ENCODE measurements at places on chromosomes 3 and 15. TPM values are rescaled to one million over a fixed set of nuclear protein-coding genes. Genes with fewer than 3 reads are reported as not detected.

The PTH1R gene
- polyA plus RNA-seq, result 0.76 TPM

DNA sequence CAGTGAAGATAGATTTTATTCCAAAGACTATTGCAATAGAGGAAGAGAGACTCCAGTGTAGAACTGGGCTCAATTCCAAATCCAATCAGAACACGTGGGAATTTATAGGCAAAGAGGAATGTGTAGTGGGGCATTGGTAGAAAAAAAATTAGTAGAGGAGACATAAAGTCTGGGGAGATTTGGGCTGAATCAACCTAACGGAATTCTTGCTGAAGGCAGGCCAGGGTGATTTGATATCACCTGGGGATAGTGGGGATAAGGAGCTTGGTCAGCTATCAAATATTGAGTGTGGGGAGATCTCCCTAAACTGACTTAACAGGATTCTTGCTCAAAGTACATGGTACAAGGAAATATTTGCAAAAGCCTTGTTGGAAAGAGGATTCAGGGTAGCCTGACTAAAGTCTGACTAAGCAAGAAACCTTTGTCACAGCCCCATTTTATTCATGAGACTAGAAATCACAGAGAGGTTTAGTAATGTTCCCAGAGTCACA is 29.6 kb downstream of the SST start:
- no peak for DNase-seq

GRCh38 chr3:33355611-33356010 is 78.4 kb downstream of the FBXL2 start:
- peak; percentile 36 for DNase-seq

DNA sequence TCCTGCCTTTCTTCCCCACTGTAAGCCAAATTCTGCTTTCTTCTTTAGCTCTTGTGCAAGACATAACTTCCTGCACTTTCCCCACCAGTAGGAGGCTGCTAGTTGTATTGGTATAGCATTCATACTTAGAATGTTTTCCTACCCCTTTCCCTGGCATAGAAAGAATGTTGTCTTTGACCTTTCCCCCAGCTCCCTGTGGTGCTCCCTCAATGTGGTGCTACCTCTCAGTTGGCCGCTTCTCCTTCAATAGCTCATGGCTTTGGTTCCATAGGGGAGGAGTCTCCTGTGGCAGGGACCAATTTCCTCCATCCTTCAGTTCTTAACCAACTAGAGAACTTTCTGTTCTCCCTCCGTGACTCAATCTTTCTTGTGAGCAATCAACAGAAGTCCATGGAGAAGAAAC is 67.5 kb upstream of the AKAP13 start:
- no peak for DNase-seq

DNA sequence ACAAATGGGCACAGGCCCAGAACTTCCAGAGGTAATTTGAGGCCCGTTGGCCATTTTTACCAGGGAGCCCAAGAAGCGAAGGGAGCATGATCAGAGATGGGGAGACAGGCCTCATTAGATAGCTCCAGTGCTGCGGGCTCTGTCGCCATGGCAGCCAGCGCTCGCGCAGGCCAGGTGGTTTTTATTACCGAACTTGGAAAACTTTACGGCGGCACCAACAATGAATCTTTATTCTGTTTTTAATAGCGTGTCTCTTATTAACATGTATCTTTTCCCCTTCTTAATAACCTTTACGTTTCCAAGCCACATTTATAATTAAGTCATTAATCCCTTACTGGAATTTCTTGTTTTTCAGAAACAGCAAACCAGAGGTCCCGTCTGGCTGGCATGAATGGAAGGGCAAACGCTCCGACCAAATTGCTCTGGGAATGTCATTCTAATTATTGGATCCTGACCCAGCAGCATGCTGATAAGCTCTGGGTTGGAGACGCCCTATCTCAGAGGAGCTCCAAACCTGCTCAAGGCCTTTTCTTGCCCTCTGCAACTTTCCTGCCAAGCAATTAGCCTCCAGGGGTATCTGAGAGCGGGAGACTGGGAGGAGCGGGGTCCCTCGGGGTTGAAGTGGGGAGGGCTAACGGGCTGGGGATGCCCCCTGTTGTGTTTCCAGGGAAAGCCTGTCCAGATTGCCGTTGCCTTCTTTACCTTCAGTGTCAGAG is 256.4 kb downstream of the TLE3 start:
- DNase-seq, result no peak

GRCh38 chr15:92989470-92989869 is 89.3 kb downstream of the CHD2 start:
- no peak for DNase-seq
